Fibroblast of pulmonary artery (primary cell): ENCODE measurements at places on chromosomes 6 and 20.
A peak's percentile ranks its signal among the peaks of the same experiment; 100 is the strongest.

- DNase-seq = no peak
Measured at GRCh38 chr6:100575921-100576320, 111.2 kb upstream of the SIM1 start.

DNA sequence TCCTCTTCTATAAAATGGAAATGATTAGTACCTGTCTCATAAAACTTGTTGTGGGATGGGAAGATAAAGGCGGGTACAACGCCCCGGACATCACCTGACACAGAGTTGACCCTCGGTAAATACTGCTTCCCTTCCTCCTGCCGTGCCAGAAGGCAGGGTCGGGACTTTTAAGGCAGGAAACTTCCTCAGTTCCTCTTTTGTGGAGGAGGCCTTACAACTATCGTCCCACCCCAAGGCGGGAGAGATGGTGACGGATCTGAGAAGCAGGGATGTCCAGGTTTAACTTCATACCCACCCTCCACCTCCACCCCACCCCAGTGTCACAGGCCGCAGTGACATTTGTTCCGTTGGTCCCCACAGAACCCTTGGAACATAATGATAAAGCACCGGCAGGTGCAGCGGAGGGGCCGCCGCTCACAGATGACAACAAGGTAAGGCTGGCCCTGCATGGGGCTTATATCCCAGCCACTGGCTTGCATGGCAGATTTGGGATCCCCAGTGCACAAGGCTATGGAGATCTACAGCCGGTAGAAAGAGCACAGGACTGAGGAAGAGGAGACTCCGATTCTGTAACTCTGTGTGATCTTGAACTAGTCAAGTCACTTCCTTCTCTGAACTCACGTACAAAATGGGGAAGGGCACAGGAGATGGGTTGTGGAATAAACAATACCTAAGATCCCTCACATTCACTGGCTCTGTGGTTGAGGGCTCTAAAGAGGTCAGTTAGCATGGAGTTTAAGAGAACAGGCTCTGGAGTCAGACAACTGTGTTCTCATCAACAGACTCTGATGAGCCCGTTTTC lies 764 bp downstream of the DNTTIP1 start:
- no peak for DNase-seq

DNA sequence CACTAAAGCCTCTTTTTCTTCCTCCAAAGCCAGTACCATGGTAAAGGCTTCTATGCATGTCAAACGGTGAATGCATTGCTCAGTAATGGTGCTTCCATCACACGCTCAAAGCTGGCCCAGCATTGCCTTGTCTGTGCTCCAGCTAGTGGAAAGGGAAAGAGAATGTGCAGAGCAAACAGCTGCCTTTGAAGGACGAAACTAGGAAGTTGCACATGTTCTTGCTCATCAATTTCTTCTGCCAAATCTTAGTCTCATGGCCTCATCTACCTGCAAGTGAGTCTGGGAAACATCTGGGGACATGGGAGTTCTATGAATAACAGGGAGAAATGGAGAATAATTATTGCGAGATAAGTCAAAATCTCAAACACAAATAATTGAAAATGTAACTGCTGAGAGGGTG lies 216.5 kb upstream of the SSTR4 start:
- no peak for DNase-seq

- peak; percentile 44 for DNase-seq
Measured at GRCh38 chr20:10508060-10508459, 73.0 kb downstream of the SLX4IP start.

DNA sequence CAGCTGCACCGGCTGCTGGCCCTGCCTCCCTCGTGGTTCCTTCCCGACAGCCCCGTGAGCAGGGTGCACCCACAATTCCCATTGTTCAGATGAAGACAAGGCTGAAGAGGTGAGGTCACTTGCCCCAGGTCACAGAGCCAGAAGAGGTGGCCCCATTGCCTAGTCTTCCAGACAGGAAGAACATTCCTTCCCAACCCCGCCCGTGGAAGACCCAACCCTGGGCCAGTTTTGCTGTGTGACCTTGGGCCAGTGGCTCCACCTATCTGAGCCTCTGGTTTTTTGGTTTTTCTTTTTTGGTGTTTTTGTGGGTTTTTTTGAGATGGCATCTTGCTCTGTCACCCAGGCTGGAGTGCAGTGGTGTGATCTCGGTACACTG lies 61.7 kb downstream of the RIPOR3 start:
- DNase-seq = no peak

- peak; percentile 77 for DNase-seq
Measured at GRCh38 chr20:24027229-24027628, 38.6 kb upstream of the GGTLC1 start.

DNA sequence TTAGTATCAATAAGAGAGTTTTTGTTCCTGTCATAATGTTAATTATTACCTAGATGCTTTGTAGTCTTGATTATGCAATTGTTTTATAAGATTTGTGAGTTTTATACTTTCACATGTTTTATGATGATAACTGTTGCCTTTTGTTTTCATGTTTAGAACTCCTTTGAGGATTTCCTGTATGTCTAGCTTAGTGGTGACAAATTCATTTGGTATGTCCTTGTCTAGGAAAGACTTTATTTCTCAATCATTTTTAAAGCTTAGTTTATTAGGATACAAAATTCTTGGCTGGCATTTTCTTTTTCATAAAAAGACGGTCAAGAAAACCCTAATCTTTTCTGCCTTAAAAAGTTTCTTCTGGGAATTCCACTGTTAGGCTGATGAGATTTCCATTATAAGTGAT lies 849.9 kb upstream of the EYS start:
- peak; percentile 10 for DNase-seq

GRCh38 chr6:19558201-19558600 lies 279.0 kb upstream of the ID4 start:
- DNase-seq = no peak

DNA sequence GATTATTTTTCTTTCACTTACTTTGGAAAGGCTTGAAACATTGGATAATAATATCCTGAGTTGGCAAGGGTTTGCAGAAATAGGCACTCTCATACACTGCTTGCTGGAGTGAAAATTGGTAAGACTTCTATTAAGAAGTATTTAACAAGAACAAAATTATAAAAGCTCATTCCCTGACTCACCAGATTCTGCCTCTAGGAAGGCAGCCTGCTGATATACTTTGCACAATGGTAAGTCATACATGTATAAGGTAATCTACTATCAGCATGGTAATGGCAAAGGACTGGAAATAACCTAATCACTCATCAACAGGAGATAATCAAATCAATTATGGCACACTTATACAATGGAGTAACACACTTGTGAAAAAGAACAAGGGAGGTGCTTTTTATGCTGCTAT lies 85.8 kb downstream of the PLCG1 start:
- no peak for DNase-seq

DNA sequence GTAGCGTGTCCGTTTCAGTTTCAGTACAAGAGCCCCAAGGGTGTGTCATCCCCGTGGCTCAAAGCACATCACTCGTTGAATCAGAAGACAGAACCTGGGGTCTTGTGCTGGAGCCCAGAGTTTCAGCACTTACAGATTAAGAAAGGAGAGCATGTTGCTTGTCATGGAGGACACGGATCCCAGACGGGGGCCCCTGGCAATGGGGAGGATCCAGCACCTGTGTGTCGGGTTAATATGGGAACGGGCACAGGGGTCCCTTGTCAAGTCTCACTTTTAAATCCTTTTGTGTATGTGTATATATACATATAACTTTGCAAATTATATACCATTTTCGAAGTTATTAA lies 23.4 kb downstream of the THBS2 start:
- no peak for DNase-seq

DNA sequence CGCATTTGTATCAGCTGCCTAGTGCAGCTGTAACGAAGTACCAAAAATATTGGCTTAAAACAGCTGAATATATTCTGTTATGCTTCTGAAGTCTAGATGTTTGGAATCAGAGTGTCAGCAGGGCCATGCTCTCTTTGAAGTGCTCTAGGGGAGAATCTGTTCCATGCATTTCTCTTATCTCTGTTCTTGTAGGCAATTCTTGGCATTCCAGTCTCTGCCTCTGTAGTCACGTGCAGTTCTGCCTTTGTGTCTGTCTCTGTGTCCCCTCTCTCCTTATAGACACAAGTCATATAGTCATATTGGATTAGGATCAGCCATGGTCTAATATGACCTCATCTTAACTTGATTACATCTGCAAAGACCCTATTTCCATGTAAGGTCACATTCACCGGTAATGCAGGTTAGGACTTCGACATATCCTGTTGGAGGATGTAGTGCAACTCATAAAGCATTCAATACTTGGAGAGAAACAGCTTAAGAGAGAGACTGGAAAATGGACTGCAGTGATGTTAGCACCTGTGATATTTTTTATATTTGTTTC lies 18.6 kb downstream of the FAM83B start:
- no peak for DNase-seq

GRCh38 chr6:111971181-111971841 lies 82.6 kb upstream of the CCN6 start:
- DNase-seq = peak; percentile 42

- DNase-seq = no peak
Measured at GRCh38 chr6:131250936-131251335, 115.7 kb downstream of the AKAP7 start.

DNA sequence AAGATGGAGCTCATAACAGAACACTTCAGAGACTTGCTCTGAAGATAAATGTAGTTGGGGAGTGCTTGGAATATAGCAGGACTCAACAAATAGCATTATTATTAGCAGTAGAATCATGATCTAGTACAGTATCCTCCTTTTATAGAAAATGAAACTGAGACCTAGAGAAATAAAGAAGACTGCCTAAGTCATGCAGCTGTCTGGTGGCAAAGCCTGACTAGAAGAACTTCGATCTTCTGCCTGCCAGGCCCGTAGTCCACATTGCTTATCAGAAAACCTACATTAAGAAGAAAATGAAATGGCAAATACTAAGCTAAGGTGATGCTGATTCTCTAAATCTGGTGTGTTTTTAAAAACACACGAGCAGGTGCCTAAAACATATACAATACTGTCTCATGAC lies 46.4 kb upstream of the DST start:
- no peak for DNase-seq

DNA sequence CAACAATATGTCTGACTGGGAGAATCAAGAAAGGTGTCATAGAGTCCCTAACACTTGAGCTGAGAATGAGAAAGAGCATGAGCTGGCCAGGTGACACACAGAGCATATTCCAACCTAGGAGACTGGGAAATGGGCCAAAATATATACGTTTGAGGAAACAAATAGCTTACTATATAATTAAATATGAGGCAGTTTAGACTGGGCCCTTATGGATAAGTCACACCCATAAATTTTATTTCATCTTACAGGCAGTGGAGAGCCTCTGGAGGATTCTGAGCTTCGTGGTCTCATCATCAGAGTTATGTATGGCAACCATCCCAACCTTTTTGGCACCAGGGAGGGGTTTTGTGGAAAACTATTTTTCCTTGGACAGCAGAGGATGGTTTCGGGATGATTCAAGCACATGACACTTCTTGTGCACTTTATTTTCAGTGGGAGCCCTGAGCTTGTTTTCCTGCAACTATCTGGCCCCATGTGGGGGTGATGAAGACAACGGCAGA lies 12.9 kb upstream of the NQO2 start:
- peak; percentile 85 for DNase-seq

- peak; percentile 55 for DNase-seq
Measured at GRCh38 chr6:107132330-107132954, 17.1 kb upstream of the BEND3 start.

DNA sequence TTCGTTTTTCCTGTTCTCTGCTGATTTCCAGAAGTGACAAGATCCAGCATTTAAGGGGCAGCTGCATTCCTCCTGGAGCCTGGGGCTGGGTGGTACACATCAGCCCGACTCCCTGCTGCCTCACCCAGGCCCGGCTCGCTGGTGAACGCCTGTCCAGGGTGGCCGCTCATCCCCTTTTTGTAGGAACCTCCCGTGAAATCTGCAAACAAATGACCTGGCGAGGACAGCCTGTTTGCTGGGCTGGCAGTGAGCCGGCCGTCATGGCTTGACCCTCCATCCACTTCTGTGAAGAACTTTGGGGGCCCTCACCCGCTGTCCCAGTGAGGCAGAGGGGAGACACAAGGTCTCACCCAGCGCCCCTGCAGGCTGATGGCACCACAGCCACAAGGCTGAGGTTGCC lies 39.0 kb downstream of the PYGB start:
- no peak for DNase-seq

DNA sequence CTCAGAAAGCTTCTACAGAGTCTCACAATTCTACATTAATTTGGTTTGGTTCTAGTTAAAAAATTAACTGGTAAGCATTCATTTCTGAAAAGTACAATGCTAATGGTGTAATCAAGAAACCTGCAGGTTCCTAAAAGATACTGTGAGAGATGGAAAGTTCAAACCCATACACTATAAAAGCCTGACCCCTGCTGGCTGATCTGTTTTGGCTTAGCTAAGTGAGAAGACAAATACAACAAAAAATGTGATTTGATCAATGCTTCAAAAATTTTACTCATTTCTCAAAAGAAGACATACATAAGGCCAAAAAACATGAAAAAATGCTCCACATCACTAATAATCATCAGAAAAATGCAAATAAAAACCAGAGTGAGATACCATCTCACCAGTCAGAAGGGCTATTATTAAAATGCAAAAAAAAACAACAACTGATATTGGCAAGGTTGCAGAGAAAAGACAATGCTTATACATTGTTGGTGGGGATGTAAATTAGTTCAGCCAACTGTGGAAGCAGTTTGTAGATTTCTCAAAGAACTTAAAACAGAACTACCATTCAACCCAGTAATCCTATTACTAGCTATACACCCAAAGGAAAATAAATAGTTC lies 102.8 kb downstream of the MOXD1 start:
- DNase-seq = peak; percentile 73

DNA sequence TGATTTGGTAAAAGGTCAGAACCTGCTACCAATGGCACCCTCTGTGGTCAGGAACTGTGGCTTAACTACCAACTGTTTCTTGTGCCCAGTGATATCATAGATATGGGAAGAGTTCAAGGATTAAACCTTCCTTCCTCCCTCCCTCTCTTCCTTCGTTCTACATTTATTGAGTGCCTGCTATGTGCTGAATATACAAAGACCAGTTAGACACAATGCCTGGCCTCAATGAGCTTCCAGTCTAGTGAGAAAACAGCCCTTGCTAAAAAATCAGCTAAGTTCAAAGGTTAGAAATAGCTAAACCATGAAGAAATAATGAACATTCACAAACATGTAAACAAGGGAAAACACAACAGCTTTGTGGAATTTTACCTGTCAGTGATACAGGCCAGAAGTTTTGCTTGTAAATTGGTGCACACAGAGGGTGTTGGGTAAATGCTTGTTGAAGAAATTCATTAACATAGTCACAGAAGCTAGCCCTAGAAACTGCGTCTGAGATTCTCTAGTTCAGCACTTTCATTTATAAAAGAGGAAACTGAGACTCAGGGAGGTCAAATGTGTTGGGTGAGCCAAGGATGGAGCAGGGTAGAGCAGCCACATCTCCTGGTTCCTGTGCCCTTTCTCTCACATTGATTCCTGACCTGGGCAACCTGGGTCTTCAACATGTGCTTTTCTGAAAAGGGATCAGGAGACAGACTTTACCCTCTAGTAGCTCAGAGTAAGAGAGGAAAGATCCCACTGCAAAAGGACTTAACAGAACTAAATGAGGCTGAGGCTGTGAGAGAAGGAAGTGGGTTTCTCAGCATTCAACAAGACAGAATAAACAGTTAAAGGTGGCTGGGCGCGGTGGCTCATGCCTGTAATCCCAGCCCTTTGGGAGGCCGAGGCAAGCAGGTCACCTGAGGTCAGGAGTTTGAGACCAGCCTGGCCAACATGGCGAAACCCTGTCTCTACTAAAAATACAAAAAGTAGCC lies 14.4 kb upstream of the FOXO3 start:
- no peak for DNase-seq
